ENCODE measurements at places on chromosomes 3 and 15.

DNA sequence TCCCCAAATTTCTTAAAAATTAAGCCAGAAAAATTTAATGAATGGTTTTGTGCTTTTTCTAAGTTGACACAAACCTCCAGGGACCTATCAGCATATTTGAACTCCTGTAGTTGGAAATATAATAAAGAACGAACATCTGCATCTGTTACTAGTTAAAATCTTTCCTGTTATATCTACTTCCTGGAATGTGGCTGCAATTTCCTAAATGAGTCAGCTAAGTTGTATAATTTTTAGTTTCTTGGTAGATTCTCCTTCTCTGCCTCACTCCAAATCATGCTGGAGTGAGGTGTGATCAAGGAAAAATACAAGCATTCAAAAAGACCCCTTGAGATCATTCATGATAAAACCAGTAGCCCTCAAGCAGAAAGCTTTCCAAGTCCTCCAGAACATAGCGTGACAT is 106.2 kb upstream of the MCTP2 start:
- no peak for DNase-seq

DNA sequence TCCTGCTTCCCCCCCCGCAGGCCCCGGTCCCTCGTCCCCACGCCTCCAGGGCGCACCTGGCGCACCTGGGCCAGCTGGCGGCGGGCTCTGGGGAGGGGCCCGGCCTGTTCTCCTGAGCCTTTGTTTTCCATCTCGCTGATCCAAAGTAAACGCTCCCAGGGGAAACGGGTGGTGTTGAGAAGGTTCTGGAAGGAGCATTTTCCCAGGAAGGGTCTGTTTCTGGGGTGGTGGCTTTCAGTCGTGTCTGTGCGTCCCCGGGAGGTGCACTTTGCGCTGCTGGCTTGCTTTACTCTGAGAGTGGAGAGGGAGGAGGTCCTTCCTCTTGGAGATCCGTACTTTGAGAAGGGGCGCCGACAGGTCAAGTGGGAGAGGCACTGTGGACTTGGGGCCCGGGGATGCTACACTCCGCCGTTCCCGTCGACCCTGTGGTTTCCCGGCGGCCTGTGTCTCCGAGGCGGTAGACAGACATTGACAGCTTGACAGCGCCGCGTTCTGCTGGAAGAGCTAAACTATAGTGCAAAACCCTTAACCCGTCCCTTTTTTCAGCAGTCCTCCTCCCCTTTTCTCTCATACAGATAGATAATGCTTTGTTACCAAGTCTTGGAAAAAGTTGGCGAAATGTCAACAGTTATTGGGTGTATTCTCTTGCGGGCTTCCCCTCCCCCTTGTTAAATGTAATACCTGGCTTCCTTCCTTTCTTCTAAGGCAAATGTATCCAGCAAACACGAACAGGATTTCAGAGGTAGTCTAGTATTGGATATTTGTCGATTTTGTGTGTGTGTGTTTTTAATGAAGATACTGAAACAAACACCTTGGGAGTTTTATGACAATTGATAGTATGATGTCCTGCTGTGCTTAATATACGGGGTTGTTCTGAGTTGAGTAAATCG is 6.5 kb downstream of the TPM1 start:
- DNase-seq: peak; percentile 14

- DNase-seq: no peak
These were observed 83.1 kb upstream of the PLCL2 start for GRCh38 chr3:16801698-16802097.

DNA sequence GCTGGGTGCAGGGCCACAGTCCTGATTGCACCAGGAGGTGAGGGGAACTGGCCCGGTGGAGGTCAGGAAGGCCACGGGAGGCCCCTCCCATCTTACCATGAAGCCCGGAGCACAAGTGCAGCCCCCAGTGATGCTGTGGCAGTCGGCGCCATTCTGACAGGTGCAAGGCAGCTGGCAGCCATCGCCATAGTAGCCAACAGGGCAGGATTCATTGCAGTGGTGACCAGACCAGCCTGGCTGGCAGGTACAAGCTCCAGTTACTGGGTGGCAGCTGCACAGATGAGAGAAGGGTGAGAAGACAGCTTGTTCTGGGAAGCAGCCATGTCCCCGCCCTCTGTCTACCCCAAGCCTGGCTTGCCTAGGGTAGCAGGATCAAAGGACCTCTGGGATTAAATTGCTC is 88.2 kb downstream of the RAB11A start:
- DNase-seq: no peak

DNA sequence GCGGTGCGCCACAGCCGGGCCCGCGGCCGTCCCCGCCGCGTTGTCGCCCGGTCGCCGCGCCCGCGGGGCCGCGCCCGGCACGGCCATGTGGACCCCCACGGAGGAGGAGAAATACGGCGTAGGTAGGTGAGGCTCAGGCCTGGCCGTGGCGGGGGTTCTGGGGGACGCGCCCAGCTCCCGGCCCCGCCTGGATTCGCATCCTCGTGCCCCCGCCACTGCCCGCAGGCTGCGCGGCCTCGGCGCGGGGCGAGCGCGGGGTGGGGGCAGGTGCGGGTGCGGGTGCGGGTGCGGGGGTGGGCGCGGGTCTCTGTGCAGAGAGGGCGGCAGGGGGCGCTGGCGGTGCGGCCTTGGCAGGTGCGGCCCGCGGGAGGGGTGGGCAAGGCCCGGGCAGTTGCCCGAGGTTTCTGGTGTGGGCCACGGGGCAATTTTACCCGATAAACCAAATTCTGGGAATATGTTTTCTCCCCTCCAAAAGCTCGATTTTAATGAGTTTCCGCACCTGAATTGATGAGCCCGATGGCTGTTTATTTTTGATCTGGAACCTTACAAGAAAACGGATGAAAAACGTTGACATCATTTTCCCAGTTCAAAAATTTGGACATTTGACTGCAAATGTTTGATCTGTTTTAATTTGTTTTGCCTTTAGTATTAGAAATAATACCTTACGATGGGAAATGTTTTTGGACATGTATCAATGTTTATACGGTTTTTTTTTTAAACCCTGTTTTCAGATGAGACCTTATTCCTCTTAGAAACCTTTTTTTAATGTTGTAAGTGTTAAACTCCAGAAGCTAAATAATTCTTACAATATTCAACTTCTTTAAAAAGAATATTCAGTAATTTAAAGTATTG is 678 bp downstream of the DOCK3 start:
- peak; percentile 65 for DNase-seq

DNA sequence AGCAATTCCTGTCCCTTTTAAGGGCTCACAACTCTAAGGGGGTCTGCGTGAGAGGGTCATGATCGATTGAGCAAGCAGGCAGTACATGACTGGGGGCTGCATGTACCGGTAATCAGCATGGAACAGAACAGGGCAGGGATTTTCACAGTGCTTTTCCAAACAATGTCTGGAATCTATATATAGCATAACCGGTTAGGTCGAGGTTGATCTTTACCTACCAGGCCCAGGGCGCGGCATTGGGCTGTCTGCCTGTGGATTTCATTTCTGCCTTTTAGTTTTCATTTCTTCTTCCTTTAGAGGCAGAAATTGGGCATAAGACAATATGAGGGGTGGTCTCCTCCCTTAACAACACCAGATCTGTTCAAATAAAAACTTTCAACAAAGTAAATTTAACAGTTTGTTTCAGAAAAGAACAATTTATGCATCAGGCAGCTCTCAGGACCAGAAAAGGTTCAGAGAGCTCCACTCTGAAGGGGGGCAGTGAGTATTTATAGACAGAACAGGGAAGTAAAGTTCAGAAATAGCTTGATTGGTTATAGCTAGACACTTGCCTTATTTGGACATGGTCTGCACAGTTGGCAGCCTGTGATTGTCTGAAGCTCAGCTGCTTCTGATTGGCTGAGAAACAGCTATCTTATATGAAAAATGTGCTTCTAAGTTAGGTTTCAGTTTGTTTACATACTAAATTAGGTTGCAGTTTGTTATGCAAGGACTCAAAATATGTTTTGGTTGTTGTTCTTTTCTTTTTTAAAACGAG is 17.2 kb upstream of the B4GALT4 start:
- no peak for DNase-seq

DNA sequence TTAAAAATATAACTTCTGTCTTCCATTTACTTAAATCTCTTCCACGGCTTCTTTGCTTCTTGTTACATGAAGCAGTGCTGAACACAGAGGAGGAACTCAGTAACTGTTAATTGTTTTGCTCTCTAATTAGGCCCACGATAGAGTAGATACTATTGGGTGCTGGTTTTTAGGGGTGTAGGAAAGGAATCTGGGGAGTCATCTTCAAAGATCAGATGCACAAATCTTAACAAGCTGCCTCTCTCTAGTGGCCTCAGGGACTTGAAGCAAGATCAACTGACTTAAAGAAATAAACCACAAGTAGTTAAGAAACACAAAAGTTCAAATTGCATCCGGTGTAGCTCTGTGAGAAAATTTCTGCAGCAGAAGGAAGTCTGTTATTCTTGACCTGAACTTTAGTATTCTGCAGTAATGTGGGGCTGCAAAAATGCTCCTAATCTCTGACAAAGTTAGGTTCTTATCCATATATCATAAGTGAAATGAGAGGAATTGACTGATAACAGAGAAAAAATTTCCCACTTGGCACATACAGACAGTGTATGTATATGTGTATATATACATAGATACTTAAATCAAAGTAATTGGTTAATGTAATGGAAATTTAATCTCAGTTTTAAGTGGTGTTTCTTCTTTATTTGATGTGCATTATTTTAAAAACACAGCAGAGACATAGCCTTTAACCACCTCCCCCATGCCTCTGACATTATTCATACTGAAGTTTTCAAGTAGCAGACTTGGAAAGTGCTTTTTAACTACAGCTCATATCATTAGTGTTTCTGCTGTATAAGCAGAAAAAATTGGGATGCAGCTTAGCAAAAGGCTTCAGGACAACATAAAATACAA is 51.8 kb downstream of the CHST2 start:
- no peak for DNase-seq

DNA sequence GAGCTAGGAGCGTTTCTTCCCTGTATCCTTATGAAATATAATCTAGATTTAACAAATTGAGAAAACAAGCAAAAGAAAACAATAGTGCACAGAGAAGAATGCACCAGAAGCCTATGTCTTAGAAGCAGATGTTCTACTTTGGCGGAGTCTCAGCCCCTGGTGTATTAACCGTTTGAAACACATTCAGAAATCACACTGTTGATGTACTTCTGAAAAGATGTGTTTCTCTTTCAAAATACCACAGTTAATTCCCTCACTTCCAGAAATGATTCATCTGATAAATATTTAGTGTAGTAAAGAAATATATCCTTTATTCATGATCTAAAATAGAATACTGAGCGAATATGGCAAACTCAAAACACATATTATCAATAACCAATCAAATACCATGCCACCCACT is 77.7 kb downstream of the CBLB start:
- no peak for DNase-seq
